ENCODE measurements at places on chromosomes 1 and 21.

DNA sequence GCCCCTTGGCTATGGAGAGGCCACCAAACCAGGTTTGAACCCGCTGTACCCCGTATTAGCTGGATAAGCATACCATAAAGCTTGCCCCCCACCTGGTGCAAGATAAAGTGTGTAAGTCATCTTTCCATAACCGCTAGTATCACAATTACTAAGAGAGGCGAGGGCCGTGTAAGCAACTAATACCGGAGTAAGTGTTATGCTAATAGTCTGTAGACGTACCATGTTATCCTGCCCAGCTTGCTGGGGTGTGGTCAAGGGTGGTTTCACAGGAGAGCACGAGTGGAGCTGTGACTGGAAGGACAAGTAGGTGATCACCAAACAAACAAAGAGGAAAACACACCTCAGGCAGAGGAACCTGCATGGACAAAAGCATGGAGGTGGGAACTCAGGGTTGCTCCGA is 3.6 kb upstream of the TNFRSF1B start:
- DNase-seq = no peak

GRCh38 chr1:161482610-161483009 is 22.6 kb upstream of the FCGR2A start:
- no peak for DNase-seq

DNA sequence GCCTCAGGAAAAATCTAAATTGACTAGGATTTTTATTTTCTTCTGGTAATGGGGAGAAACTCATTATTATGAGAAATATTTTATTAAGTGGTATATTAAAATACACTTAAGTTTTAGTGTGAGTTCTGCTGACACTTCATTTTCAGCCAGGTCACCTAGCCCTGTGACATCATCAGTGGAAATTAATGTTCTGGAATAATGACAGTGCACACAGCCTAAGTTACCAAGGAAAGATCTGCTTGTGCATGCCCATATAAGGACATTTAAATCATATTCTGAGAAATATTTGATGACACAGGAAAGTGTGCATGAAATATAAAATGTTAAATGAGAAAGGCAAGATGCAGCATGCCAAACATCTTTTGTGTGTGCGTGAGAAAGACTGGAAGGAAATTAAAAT is 102.0 kb downstream of the KIF14 start:
- DNase-seq = no peak

DNA sequence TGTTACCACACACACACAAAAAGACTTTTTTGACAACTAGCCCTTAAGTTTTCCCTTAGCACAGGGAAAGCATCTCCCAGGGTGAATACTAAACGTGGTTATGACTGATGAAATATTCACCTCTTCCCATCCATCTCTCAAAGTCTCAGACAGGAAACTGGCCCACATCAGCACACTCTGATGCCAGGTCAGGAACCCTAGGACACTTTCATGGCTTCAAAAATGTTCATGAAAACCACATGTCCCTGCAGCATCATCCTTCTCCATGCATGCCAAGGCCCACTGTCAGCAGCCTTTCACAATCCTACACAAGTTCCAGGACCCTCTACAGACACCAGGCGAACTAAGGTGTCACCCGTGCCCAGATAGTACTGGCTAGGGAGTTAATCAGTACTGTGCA is 68.7 kb downstream of the DNTTIP2 start:
- DNase-seq = no peak
